ENCODE measurements at places on chromosomes 3 and 15.

GRCh38 chr15:70604666-70605315 lies 158.6 kb downstream of the UACA start:
- DNase-seq: no peak

- DNase-seq: no peak
Measured at GRCh38 chr15:40234783-40235182, 4.1 kb upstream of the PAK6 start.

DNA sequence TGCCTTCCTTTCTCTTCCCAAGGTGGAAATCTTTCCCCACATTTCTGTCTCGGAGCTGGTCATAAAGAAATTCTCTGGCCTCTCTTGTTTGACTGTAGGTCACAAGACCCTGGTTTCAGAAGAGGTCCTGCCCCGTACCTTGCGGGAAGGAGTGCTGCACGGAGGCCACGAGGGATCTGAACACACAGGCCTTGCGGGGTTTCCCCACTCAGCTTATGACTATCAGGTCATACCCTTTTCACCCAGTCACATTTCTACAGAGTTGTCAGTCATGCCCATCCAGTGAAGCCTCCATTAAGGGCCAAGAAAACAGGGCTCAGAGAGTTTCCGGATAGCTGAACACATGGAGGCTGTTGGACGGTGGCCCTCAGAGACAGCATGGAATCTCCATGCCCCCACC lies 54.7 kb upstream of the ATP13A3 start:
- no peak for DNase-seq

GRCh38 chr3:73624017-73624820 lies 522 bp downstream of the PDZRN3 start:
- DNase-seq: no peak

All from GM19239 (cell line).